ENCODE measurements at places on chromosomes 3 and 15.

DNA sequence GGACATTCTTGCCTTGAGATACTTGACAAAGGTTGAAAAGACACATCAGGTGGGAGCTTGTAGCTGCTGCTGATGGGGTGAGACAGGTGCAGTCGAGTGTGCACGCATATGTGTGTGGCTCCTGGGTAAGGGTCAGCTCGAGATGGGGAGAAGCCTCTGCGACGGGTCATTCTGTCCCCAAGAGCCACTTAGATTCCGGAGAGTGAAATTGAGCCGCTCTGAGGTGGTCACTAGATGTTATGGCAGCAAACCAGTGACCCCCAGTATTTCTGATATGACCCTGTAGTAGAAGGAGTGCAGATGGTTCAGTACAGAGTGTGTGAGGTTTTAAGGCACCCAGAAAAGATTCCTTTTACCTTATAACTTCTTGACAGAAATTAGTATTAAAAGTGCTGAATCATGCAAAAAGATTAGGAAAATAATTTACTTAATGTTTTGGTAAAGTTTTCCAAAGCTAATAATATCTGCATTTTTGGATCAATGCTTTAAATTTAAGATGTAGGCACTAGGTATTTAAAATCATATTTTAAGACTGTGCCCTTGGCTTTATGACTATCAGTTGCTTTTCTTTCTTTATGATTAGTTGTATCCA, 241.9 kb upstream of the TOPAZ1 start:
- no peak for DNase-seq

- no peak for DNase-seq
Measured at GRCh38 chr15:83871808-83872559, 218.1 kb downstream of the ADAMTSL3 start.

DNA sequence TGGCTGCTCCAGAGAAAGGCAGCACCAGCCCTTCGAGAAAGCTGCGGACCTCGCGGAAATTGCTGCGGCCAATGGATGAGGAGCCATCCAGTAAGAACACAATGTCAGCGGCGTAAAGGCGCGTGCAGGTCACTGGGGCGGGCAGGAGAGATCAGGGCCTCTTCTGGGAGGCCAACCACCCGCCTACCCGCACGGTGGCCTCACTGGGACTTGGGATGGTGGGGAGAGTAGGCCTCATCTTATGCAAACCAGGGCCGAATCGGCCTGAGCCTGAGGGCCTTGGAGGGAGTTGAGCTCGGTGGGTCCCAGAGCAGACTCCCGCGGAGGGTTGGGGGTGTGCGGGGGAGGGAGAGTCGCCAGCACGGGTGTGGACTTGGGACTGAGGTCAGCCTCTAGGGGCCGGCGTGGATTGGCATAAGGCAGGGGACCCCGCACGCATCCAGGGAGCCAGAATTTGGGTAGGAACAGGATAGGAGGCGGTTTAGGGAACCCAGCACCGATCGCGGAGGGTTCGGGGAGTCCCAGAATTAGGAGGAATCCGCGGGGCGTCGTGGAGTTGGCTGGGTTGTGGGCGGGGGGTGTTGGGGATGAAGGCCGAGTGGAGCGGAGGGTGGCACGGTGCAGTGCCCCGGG, 596 bp downstream of the COL7A1 start:
- no peak for DNase-seq

DNA sequence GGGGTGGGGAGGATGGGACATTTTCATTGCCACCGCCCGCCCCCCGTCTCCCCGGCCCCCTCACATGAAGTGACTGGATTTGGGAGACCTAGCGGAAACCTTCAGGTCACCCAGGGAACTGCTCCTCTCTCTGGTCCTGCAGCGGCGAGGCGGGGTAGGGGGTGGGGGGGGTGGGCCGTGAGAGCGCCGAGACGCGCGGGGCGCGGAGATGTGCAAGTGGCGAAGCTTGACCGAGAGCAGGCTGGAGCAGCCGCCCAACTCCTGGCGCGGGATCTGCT, 712 bp upstream of the MME start:
- no peak for DNase-seq

DNA sequence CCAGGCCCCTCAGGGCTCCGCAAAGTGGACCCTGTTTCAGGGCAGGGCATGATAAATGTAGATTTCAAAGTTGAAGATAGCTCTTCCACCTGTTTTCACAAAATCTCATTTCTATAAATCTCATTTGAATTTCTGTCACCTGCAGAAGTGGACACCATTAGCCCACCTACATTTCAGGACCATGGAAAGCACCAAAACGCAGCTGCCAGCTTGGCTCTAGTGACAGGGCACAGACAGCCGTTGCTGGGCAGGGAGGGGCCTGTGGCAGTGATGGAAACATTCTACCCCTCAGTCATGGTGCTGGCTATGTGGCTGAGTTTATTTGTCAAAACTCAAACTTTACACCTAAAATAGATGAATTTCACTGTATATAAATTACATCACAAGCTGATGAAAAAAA, 40.4 kb downstream of the PRR23E start:
- DNase-seq: no peak

GRCh38 chr3:165545059-165545458, 292.2 kb downstream of the BCHE start:
- no peak for DNase-seq

GRCh38 chr3:107969994-107970819, 120.6 kb downstream of the CD47 start:
- DNase-seq: peak; percentile 23

DNA sequence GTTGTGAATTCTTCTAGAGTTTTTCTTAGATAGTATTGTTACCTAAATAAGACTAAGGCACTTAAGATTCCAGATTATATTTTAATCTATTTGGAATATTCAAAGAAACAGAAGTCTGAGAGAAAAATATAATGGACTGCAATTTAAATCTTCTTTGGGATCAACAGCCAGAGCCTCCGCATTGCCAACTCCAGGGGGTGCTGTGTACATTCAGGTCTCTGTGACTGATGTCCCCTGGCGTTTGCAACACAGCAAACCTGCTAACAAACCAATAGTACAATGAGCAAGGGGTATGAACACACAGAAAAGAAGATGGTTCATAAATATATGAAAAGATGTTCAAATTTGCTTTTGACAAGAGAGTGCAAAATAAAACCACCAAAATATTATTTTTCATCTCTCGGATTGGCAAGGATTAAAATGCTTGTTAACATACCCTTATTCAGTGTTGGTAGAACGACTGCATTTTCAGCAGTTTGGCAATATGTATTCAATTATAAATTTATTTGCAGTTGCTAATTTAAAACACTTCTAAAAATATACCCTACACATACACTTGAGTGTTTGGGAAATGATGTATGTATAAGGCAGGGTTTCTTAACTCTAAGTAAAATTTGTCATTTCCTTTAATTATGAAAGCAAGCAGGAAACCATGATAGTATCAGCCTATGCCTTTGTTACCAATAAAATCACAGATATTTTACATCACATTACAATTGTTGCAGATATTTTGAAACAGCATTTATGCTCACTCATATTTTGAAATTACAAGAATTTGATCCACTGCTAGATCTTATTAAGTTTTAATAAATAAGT, 16.1 kb upstream of the TM4SF1 start:
- DNase-seq: peak; percentile 83

- DNase-seq: no peak
Measured at GRCh38 chr3:134149286-134149685, 101.4 kb downstream of the RYK start.

- no peak for DNase-seq
Measured at GRCh38 chr3:65787340-65787739, 251.4 kb downstream of the MAGI1 start.

DNA sequence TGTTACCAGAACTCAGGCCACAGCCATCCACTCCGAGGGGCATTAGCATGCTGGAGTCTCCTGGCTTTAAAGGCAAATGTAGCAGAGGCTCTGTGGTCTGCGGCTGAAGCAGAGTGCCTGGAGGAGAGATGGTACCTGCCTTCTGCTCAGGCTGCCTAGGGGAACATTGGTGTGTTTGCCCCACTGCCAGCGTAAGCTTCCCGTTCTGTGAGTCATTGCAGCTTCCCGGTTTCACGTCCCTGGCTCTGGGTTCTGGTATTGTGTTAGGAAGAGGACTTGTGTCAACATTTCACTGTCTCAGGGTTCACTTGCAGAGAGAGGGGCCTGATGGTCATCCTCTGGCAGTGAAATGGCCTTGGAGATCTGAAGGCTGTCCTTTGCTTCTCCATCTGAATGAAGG, 1.8 kb downstream of the GASK1A start:
- no peak for DNase-seq

DNA sequence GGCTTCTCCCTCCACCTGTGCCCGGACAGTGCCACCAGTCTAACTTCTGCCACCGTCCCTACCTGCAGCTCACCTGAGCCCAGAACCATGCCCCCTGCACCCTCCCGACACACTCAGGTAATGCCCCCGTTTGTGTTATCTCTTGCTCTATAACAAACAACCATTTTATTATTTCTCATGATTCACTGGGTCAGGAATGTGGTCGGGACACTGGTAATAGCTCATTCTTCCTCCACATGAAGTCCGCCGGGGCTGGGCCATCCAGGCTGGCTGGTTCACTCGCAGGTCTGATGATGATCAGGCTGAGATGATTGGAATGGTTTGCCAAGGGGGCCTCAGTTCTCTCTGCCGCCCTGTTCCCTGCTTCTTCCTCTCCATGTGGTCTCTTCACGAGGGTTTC, 20.3 kb upstream of the NR2E3 start:
- DNase-seq: no peak

DNA sequence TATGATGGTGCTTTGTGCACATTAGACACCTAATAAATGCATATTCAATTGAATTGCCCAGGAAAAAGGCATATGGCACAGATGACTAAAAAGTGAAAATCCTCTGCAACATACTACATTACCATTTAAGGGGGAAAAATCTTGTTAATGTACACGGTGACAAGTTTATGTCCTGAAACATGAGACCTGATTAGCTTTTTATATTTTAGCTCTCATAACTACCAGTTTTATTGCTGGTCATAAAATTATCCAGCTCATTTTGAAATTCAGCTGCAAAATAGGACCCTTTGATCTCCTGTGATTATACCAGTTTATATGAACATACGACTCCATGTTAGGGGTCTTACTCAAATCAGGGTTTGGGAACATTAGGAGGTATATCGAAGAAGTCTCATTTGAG, 684.6 kb upstream of the CCDC54 start:
- DNase-seq: no peak

DNA sequence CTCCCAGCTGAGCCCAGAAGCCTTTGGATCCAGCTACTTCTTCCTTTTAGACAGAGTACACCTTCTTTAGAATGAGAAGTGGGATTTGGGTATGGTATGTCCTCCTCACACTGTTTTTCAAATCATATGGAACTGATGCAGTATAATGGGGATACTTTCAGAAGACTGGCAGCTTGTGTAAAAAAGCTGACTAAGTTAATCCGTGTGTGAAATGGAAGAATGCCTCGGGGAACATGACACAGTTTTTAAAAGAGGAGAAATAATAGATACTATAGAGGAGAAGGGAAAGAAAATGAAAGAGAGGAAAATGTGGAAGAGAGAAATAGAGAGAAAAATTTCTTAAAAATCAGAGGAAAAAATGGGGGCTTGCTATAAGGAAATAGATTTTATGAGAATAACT, 47.7 kb downstream of the TUSC7 start:
- DNase-seq: no peak

DNA sequence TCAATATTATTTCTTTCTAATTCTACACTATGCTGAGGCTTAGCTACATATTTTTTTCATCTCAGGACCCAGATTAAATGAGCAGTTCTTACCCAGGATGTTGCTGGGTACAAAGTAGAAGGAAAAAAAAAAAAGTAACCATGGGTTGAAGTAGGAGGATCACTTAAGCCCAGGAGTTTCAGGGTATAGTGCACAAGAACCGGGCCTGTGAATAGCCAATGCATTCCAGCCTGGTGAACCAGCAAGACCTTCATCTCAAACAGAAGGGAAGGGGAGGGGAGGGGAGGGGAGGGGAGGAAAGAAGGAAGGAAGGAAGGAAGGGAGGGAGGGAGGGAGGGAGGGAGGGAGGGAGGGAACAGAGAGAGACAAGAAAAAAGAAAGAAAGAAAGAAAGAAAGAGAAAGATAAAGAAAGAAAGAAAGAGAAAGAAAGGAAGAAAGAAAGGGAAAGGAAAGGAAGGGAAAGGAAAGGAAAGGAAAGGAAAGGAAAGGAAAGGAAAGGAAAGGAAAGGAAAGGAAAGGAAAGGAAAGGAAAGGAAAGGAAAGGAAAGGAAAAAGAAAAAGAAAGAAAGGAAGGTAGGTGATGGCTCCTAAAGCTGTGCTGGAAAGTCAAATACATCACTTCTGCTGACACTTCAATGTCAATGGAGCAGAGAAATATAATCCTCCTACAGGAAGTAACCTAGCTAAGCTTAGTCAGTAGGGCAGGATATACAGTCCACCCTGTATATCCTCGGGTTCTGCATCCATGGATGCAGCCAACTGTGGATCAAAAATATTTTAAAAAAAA, 206.8 kb upstream of the TGFBR2 start:
- no peak for DNase-seq

- DNase-seq: no peak
Measured at GRCh38 chr3:126557415-126557745, 1.4 kb downstream of the C3orf22 start.

DNA sequence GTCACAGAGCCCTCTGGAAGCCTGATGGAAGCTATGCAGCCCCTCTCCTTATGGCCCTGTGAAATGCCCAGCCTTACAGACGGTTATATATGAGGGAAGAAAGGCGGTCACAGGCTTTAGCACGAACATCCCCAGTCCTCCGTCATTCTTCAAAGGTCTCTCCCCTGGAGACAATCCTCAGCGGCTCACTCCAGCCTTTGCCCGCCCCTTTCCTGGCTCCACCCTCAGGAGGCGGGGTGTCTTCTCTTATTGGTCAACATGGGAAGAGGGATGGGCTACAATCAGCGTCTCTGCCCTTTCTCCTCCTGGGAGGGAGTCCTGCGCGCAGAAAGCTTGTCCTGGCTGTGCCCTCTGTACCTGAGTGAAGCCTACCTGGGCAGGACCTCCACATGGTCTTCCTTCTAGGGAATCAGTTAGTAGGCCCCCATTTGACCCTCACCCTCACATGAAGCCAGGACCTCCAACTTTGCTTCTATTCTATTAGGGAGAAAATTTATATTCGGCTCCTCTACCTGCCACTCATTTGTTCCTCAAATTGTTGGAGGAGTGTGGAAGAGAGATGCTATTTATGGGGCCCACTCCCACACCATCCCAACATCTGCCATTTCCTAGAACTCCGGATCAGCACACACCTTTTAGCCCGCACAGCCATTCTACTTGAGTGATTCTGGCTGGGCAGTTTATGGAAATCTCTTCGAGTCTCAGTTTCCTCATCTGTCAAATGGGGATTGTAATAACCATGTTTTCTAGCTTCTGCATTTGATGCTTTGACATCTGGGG, 112.9 kb upstream of the SLC6A11 start:
- no peak for DNase-seq

GRCh38 chr15:56353119-56353518, 12.1 kb upstream of the TEX9 start:
- DNase-seq: no peak

Measured in NCI-H2081 (cell line).